ENCODE measurements at places on chromosomes 11 and 22.

- no peak for DNase-seq
Observed at GRCh38 chr11:81211050-81211449, 1522.6 kb downstream of the FAM181B start.

DNA sequence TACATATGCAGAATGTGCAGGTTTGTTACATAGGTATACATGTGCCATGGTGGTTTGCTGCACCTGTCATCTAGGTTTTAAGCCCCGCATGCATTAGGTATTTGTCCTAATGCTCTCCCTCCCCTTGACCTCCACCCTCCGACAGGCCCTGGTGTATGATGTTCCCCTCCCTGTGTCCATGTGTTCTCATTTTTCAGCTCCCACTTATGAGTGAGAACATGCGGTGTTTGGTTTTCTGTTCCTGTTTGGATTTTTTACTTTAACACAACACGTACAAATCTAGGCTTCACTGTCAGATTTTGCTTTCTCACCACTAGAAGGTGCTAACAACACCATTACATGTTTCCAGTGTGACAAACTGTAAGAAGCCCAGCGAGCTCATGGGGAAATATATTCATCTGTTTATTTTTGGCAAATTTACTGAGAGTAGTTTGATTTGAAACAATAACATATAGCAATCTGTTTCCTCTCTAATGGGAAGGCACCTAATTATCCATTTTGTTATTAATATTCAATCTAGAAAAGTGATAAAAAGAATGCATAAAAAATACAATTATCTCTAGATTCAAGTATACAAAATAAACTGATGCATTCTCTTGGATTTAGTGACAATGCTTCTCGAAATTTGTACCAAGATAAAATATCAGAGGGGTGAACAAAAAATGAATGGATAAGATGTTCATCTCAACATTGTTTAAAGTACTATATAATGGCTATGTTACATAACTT is 23.2 kb upstream of the BIRC3 start:
- no peak for DNase-seq

DNA sequence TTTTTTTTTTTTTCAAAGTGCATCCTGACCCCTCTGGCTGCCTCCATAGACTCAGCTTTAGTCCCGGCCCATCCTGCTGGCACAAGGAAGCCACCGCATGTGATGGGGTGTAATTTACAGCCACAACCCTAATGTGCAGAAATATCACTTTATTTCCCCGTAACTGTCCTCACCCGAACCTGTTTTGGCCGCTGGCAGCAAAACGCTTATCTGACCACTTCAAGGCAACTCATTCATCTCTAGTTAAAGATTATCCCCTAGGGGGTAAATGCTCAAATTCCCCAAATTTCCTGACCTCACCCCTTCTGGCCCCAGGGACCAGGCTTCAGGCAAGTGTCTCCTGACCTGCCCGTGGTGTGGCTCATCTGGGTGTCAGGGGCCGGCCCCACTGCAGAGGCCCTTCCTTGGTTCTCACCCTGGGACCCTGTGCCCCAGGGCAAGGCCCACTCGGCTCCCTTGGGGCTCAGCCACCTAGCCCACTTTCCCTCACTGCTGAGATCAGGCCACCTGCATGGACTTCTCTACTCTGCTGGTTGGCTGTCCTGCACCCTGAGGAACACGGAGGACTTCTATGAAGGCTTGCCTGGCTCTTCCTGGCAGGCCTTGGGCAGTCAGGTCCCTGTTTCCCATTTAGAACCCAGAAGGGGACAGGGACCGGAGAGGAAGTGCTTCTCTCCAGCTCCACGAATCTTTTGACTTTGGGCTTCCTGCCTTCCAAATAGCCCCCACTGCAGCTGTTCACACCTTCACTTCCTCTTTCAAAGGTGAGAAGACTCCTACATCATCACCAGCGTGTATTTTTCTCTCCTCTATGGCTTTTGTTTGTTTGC is 53.3 kb downstream of the WNT11 start:
- no peak for DNase-seq

- peak; percentile 53 for DNase-seq
Observed at GRCh38 chr11:33893711-33894397, 2.0 kb upstream of the LMO2 start.

DNA sequence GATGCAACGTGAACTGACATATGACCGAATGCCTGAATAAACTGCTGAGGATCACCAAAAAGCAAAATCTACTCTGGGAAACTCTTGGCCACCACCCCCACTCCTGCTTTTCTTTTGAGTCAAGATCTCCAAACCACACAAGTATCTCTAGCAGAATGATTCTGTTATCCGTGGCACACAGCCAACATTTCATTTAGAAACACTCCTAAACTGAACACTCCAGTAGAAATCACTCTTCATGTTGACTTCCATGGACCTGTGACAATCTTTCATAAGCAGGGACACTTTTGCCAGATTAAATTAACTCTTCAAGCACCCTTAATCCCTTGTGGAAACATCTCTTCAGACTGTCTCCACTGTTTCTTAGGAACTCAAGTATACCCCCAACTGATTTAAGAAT is 44.4 kb downstream of the VSIG10L2 start:
- peak; percentile 82 for DNase-seq

GRCh38 chr22:17786435-17787161 is 12.3 kb upstream of the BID start:
- peak; percentile 12 for DNase-seq

DNA sequence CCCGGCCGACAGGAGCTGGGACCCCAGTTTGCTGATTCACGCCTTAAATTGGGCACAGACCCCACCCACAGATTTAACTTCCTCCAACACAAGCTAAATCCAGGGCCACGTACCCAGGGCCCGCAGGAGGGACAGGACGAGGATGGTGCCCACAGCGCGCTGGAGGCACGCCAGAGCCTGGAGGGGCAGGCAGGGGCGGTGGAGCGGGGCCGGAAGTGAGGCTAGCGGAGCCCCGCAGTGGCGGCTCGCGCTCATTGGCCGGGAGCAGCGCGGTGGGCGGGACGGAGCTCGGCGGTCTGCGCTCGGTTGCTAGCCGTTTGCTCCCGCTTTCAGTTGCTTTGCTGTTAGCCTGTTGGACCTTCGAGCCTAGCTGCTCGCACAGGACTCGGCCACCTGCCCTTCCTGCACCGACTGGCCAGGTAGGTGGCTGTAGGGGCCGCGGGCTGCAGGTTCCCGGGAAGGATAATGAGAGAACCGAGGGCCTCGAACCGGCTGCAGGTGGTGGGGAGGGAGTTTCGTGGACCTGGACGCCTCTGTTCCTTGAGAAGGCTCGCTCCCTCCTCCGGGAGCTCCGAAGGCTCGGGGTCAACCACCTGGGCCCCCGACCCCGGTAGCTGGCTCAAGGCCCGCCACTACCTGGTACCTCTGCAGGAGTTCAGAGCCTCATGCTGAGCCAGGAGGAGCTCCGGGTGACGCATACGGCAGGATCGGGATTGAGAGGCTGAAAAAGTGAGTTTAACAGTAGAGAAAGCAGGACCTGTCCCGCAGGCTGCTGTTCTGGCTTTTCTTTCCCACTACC is at the start of gene CCDC134:
Gene CCDC134, plus strand, starts transcription at position 332 of the 799 bp plus-strand sequence. CDS start 8,212 bp downstream, outside the sequence.
- peak; percentile 58 for DNase-seq

Measured in astrocyte (in vitro differentiated cells and primary cell).